ENCODE measurements at places on chromosomes 4 and X. TPM values are rescaled to one million over a fixed set of nuclear protein-coding genes. Genes with fewer than 3 reads are reported as not detected.

HNRNPD gene
- 95.7 TPM for total RNA-seq

TEX13D gene
- not detected for total RNA-seq

VCX2 gene
- not detected for total RNA-seq

CXCL11 gene
- total RNA-seq = 1.3 TPM

SYP gene
- 211 TPM for total RNA-seq

MAGEA11 gene
- total RNA-seq = not detected

DNA sequence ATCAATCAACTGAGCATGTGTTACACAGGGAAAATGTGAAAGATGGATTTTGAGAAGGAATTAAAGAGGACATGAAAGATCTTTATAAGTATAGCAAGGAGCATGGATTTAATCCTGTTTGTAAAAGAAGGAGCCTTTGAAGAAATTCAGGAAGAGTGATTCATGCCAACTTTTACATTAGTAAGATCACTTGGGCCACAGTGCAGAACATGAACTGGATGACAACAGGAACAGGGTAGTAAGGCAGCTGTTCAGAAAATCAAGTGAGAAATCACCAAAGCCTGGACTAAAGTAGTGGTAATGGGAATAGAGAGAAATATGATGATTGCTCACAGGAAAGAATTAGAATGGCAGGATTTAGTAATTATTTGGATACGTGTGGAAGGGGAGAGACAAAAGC, 265.7 kb upstream of the PCDH7 start:
- no peak for DNase-seq

GRCh38 chr4:158671665-158671914, at the start of gene C4orf46:
Gene C4orf46, minus strand, starts transcription at chr4:158671887. Its CDS starts 86 bp downstream, at chr4:158671801.
- DNase-seq = no peak

DNA sequence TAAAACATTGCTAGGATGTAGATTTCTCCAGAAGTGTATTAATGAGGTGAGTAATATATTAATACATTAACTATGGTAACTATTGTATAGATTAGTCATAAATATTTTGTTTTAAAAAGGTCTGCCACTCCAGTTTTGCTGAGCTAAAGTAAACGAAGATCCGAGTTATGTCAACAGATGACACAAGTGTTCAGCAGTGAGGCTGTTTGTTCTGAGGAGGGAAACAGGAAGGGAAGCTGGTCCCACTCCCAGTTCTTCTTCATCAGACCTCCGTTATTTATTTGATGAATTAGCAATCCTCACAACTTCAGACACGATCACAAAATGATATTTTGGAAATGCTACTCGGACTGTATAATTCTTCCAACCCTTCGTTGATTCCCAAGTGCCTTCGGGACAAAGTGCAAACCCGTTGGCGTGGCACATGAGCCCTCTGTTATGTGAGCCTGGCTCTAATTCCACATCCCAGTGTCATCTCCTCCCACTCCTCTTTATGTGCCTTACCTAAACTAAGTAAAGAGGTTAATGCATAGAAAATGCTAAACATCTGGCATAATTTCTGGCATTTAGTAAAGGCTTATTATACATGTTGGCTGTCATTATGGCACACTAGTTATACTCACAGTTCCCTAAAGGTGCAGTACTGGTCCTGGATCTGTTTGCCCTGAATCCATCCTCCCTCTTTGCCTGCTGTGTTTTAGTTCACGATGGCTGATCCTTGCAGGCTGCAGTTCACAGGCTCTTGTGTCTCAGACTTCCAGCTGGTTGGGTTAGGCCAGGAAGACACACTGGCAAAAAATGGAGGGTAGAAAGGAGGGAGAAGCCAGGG, 190.6 kb upstream of the LNX1 start:
- DNase-seq = peak; percentile 35

GRCh38 chrX:41599507-41599906, 89.3 kb upstream of the GPR34 start:
- DNase-seq = no peak

- DNase-seq = no peak
Measured at GRCh38 chr4:125750399-125750798, 435.6 kb downstream of the FAT4 start.

DNA sequence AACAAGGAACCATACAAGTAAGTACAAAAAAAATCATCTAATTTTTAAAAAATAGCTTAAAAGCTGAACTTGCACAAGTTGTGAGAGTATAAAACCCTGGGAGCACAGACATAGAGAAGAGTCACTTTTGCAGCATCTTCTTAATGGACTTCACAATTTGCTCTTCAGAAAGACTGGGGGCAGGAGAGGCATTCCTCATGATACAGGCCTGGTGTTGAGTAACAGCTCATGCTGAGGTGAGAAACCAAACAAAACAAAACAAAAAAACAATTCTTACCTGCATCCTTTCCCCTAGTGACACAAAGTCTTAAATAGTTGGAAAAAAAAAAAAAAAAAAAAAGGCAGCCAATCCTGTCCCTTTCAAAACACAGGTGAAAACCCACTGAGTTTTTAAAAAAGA, 562.8 kb downstream of the FSTL5 start:
- DNase-seq = no peak

GRCh38 chr4:173288698-173289352, 45.3 kb downstream of the HMGB2 start:
- no peak for DNase-seq

DNA sequence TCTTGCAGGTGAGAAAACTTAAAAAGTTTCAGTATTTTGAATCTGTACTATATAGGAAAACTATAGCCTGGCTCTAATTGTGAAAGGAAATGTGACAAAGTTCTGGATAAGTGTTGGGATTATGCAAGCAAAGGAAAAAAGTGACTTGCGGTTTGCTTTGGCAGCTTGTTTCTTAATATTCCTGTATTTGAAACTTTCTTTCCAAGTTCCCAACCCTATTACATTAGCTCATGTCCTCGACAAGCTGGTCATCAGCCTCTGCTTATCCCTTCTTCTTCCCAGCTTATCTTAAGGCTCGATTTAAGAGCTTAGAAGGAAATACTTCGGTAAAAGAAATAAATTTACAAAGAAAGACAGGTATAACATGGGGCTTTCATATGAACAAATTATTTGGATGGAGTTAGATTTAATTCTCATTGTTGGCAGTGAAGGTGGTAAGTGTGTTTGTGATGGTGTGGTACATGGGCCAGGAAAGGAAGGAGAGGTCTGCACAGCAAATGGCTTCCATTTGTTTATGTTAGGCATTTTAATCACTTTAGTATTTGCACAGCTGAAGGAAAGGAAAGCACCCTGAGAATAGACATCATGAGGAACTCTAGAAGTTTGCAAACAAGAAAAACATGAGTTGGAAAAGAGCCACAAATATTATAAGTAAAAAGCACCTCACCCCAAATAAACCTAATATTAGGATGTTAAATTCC, 5.1 kb upstream of the MYOZ2 start:
- DNase-seq = peak; percentile 57

GRCh38 chr4:183429489-183429888, 14.9 kb upstream of the CDKN2AIP start:
- DNase-seq = no peak

DNA sequence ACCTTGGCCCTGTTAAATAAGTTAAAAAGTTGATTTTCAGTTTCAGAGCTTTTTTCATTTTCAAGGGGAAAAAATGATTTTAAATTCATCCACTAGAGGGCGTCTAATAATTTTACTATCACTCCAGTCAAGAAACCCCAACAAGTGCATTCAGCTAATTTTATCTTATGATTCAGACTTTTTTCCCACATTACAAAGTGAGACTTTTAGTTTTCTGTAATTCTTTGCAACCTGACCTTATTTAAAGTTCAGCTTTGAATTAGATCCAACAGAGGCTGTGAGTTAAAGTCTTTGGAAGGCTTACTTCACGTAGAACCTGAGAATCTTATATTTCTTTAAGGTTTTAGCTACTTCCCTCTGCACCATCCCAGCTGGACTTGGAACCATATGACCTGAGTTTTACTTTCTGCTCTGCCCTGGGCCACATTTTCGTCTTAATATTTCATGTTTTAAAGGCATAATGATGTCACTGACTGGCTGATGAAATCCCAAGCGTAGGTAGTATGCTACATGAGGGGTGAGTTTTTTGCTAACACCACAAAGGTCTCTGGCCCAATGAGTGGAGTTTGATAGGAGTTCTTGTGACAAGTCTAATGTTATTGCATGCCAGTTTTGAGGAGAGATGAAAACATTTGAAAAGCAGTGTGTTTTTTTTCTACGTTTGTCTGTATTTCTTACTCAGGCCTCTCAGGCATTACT, 7.2 kb downstream of the GNRHR start:
- DNase-seq = no peak

DNA sequence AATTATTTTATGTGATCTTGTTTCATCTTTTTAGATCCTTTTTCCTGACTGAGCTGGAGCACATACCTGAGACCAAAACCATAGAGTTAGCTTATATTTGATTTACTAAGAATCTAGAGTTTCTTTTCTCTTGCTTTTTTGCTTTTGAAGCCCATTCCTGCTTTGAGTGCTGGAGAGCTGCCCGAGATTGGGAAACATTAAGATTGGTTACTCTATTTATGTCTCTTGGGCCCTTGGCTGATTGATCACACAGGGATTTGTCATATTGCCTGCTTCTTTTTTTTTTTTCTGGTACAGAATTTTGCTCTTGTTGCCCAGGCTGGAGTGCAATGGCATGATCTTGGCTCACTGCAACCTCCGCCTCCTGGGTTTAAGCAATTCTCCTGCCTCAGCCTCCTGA, 73.9 kb downstream of the REPS2 start:
- DNase-seq = no peak

GRCh38 chrX:4881277-4881676, 1167.8 kb upstream of the PRKX start:
- no peak for DNase-seq

- no peak for DNase-seq
Measured at GRCh38 chrX:76148041-76148665, 24.7 kb upstream of the PBDC1 start.

DNA sequence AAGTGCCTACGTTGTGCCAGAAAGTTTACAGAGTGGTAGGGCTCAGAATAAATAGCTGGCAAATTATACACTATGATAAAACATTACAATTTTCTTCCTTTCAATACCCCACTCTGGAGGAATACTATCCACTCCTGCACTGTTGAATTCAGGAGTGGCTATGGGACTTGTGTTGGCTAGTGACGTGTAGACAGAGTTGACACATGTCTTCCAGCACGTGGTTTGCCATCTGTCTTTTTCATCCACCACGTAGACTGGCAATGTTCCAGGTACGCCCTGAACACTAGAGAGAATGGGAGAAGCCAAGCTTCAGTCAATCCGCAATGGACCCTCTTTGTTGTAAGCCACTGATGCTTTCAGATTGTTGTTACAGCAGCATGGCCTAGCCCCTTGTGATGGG, 168.8 kb upstream of the RBPJ start:
- no peak for DNase-seq

DNA sequence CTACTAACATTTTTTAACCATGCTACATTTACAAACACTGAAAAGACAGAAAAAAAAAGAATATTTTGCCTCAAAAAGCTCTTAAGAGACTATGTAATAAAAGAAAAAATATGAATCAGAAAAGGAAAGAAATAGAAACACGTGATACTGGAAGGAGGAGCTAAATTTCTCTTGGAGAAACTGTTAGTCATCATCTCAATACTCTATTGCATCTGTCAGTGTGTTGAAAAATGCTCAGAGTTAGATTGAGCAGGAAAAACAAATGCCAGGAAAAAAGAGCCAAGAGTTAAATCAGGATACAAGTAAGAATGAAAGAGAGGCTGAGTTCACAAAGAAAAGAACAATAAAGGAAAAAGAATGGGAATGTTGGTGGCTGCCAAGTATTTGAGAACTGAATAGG, 2.6 kb downstream of the RAB28 start:
- DNase-seq = peak; percentile 6

DNA sequence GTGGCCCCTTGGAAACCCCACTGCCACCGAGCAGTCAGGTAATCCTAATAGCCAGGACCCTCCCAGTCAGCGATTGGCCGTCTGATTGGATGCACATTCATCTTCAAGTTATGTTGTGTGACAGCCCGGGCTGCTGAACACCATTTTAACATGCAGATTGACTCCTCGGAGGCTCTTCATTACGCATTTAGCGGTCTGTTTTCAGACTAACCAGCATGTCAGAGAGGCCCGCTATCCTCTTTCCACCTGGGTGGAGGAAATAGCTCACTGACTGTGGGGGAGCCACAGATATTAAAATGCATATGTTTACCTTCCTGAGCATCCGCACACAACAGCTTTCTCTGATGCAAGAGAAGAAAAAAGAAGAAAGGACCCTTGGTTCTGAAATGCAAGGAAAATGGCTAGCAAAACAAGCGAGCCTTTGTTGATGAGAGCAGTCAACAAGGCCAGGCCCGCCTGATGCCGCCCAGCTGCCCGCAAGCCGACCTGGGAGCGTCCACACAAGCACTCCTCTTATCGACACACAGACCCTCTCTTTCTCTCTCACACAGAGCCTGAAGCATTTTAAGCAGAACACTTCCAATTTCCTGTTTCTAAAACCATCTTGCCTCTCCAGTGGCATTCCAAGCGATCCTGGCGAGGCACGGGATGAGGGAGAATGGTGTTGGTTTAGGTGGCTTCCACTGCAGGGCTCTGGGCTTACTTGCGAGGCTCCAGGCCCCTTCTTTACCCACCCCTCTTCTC, 118.3 kb downstream of the MGST2 start:
- peak; percentile 69 for DNase-seq

DNA sequence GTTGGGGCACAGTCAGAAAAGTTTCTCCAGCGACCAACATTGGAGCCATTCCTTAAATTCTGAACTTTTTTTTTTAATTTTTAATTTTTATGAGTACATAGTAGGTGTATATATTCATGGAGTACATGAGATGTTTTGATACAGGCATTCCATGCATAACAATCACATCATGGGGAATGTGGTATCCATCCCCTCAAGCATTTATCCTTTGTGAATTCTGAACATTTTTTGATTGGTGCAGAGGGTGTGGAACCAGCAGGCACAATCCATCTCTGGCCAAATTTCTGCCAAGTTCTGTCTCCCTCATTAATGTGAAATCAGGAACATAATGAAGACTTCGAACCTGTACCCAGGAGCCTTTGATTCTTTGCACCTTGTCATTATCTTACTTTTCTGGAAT, 267.0 kb downstream of the FRMPD4 start:
- DNase-seq = no peak
